Stimulated activated CD4-positive, alpha-beta T cell treated with anti-CD3 and anti-CD28 coated beads, Interleukin-2, amount 100 ng/mL, for 48 hours (primary cell): ENCODE measurements at places on chromosomes 3 and 15.

DNA sequence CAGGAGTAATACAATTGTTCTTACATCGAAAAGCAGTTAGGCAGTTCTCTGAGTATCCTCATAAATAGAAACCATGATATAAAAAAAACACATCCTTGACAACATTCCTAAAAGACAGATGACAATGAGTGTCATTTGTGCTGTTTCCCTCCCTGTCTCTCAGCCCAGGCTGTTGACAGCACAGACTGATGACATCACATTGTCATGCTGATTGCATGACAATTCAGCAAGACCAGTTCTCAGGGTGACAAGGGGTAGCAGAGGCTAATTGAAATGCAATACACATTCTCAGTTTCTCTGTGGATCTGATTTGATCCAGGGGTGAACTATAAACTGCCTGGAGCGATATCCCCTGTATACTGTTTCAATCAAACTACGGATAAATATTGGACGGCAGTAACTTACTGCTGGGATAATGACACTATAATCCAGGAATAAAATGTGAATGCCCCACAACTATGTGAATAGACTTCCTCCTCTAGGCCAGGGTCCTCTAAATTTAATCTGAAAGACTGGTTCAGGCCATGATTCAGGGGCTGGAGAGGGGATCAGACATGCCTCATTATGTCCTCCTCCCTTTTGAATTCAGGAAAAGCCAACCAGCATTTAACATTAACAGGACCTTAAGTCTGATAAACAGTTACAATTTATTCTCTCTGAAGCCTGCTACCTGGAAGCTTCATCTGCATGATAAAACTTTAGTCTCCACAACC is 16.7 kb upstream of the EIF1B start:
- no peak for DNase-seq

DNA sequence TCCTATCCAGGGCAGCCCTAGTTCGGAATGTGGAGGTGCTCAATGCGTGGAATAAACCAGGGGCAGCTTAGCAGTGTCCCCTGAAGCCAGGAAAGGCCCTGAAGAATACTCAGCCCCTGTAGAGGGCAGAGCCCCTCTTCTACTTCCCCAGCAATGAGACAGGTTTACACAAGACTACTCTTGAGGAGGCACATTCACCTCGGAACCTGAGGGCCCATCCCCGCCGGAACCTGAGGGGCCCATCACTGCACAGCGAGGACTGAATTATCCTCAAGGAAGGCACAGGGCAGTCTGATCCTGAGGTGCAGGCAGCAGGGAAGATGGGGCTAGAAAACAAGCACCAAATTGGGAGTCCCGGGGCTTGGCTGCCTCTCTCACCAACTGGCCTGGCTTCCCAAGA is 22.2 kb downstream of the CCDC13 start:
- DNase-seq: no peak

DNA sequence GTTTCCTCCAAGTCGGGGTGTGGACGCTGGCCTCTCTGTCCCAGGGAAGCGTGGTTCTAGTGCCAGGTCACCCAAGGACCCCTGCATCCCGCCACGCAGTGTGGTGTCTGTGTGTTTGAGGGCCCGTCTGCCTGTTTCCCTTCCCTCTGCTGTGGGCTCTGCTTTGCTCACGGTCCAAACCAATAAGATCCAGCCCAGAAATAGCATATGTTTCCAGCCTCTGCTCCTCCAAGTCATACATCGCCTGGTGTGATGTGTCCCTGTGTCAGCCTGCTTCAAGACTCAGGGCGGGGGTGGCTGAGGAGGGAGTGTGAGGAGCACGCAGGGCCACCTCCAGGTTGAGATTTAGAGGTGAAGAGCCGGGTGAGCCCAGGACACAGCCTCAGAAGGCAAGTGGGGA is 21.9 kb upstream of the RPL29 start:
- DNase-seq: no peak

- DNase-seq: no peak
These were observed 889 bp upstream of the LRRIQ4 start for GRCh38 chr3:169811631-169812331.

DNA sequence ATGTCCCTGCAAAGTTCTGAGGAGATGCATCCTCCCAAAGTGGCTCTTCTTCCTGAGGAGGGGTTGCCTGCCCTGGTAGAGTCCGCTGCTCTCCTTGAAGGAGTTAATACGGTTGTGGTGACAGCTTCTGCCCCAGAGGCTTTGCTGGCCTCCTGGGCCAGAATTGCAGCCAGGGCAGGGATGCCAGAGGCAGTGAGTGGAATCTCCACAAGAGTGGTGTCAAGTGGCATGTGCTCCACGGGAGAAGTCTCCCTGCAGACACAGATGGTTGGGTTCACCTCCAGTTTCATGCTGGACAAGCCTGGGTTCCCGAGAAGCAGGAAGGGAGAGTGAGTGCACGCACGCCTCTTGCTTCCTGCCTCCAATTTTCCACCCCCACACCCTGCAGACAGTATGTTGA is 105.5 kb downstream of the SLC25A26 start:
- DNase-seq: no peak

DNA sequence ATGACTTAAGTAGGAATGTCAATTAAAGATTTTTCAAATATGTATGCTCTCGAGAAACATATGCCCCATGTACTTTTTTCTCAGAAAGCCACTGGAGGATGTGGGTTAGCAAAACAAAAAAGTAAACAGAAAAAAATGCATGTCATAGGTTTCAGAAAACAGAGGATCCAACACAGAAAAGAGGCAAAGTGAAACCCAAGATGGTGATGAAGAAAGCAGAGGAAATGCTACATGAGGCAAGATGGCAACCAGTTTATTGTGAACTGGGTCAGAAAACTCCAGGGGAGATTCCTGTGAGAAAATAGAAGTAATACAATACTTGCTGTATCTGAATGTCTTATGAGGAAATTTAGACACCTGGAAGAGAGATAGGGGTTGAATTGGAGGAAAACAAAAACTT is 30.8 kb upstream of the EOMES start:
- no peak for DNase-seq

- DNase-seq: no peak
These were observed 129.4 kb upstream of the SLC24A5 start for GRCh38 chr15:47991357-47991756.

- no peak for DNase-seq
These were observed 213.6 kb downstream of the GAP43 start for GRCh38 chr3:115836944-115837343.
